Upper lobe of right lung (tissue), 1 donor: ENCODE measurements at places on chromosomes 6 and 20. TPM values are rescaled to one million over a fixed set of nuclear protein-coding genes. Genes with fewer than 3 reads are reported as not detected.

Gene KHDC1L
- not detected for total RNA-seq

Gene SEL1L2
- not detected for total RNA-seq

Gene SOX18
- 135 TPM for total RNA-seq

Gene PTK7
- 97.1 TPM for total RNA-seq

Gene EMILIN3
- total RNA-seq: not detected
